ENCODE measurements at places on chromosomes 11 and 22.

- no peak for DNase-seq
Observed at GRCh38 chr11:122778148-122778547, 60.2 kb upstream of the CRTAM start.

- peak; percentile 84 for DNase-seq
Observed at GRCh38 chr11:84261707-84262106, 975.5 kb upstream of the CCDC90B start.

DNA sequence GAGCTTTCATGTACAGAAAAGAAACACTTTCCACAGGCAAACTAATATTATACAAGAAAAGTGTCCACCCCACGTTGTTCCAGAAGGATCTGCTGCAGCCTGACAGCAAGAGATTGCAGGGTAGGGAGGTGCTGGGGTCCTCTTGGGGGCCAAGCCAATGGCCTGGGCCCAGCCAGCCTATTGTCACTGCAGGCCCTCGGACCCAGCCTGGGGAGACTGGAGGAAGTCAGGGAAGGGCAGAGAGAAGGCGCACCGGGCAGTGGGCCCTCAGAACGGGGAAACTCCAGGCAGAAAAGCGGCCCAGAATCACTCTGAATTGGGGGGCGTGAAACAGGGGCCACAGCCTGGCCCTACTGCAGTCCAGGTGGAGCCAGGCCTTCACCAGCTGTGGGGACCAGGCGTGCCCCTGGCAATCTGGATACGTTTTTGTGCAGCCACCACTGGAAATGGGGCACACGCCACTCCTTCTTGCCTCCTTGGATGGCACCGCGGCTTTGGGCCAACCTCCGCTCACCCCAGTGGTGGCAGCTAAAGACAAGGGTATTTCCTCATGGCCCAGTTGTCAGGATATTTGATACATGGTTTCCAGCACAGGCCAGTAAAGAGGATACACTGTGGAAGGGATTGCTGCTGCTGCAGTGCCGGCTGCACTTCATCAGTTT, 3.9 kb upstream of the NAP1L4 start:
- no peak for DNase-seq

DNA sequence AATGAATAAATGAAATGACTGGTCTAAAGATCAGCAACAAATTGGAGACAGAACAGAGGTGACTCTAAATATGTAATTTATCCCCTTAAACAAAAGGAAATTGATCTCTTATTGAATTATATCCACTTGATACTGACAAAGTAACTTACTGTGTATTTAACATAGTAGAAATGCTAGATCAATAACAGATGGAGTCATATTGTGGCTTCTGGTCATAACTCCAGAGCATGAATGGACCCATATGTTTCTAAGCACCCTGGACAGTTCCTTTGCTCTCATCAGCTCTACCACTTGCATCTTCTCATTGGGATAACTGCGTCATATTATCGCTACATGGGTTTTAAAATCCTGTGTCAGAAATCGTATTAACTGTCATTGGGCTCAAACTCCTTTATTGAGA, 222.3 kb downstream of the ETS1 start:
- DNase-seq, result peak; percentile 50

DNA sequence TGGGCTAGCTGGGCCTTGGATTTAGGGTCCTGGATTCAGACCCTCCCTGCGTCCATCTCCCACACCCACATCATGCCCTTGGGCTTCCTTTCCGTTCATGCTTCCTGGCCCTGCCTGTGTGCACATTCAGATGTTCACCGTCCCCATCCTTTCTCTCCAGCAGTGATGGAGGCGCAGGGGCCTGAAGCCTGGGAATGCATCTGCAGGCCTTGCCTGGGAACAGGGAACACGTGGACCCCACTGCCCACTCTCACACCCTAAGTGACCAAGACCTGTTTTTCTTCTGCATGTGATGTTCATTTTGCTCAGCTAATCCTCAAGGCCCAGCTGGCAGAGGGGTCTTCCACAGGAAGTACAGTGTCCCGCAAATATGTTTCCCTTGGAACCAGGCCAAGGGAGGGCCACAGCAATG, 91.6 kb upstream of the PARVA start:
- no peak for DNase-seq

DNA sequence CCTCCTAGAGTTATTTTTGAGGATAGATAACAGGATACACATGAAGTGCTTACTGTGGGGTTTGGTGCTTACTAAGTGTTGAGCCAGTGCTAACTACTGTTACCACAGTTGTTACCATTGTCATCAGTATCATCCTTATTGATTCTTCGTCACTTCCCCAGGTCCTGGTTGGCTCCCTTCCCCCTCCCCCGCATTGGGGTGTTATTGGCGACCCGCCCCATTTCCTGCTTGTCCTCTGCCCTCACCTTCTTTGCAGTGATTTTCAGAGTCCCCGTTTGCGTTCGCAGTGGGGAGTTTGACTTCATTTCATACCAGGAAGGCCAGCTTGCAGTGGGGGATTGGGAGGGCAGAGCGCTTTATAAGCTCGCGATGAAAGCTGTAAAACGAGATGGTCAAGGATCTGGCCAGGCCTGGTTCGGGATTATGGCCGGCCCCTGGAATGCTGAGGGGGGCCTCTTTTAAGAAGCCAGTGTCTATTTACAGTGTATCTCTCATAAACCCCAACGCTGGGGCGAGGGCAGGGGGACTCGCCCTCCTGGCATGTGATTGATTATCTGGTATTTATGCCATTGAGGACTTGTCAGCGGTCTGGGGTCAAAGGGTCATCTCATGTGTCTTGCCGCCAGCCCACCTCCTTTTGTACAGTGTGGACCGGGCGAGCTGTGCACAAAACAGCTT, 84.6 kb upstream of the NNMT start:
- no peak for DNase-seq

DNA sequence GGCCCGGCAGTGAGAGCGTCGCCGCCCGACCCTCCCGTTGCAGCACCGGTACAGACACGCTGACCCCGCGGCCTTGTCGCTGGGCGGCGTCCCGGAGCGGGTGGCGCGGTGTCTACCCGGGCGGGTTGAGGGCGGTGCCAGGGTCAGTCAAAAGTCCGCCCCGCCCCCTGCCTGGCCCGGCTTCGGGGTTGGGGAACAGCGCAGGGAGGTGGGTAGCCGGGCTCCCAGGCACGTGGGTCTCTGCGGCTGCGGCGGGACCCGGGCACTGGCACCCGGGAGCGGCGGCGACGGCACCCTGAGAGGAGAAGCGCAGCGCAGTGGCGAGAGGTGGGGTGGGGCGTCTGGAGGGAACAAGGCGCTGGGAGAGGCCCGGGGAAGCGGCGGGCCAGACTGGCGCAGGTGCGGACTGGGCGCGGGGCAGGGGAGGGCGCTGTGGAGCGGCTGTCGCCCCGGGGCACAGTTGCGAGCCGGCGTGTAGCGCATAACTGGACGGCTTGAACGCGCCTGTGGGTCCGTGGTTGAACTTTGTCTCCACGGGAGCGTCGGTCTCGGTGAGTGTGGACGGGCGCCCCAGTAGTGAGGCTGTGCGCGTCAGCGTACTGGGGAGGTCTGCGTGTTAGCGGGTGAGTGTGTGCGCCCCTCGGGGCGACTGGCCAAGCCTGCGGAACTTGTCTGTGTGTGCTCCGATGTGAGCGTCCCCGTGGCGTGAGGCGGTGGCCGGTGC, at the start of gene P2RY2:
P2RY2 (plus strand) TSS at position 176 of the 724 bp plus-strand sequence. CDS start 15,879 bp downstream, outside the sequence.
- DNase-seq, result peak; percentile 94

- peak; percentile 99 for DNase-seq
Observed at GRCh38 chr11:76291576-76292526, 85.5 kb upstream of the WNT11 start.

GRCh38 chr11:43898574-43898973, 17.9 kb downstream of the ALKBH3 start:
- no peak for DNase-seq

DNA sequence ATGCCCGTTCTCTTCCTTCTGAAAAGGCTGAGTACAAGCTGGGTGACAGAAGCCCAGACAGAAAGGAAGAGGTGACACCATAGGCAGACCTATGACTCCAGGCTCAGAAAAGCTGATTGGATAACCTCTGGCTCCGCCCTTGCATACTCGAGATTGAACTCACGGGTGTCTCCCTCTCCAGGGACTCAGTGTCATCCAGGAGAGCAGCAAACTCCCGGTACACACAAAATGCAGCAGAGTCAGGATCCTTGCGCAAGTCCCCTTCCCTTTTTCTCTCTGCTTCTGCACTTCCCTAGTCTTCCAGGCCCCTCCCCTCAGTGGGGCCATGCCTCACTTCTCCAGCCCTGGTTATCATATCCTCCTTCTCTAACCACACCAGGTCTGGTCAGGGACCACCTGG, 9.8 kb downstream of the SCN4B start:
- DNase-seq, result peak; percentile 87

- DNase-seq, result no peak
Observed at GRCh38 chr22:49354516-49355210, 473.0 kb downstream of the BRD1 start.

DNA sequence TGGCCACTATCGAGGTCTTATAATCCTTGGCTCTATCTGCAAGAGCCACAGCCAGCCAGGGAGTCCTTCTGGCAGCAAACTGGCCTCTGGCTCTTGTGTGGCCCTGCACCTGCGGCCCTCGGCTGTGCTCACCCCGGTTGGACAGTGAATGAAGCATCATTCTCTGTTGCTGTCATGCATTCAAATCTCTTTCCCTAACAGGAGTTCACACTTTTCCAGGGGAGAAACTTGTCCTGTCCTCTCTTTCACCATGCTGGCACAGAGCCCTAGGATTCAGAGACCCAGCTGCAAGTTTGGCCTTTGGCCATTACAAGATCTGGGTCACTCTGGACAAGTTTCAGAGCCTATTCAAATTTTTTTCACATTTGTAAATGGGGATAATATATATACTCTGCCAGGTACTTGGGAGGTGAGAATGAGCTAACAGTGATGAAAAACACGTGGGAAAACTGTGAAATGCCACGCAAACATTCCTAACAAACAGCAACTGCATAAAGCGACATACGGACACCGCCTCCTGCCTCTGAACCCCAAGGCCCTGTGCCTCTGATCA, 34.2 kb downstream of the TMEM184B start:
- no peak for DNase-seq

GRCh38 chr11:121246021-121246768, 46.4 kb upstream of the SC5D start:
- DNase-seq, result no peak

DNA sequence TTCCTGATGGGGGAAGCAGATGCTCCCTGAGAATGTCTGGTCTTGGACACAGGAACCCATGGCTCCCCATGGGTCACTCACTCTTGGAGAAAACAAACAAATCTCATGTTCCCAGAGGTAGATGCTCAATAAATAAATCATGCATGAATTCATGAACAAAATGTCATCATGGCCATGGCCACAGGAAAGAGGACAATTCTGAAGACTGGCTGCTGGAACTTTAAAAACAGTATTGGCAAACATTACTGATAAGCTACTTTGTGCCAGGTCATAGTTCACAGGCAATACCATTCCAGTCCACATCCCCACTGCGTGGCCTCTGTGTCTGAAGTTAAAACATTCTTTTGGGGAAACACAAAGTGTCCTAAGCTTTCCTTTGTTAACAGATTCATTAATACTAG, 9.2 kb upstream of the SMIM35 start:
- no peak for DNase-seq

DNA sequence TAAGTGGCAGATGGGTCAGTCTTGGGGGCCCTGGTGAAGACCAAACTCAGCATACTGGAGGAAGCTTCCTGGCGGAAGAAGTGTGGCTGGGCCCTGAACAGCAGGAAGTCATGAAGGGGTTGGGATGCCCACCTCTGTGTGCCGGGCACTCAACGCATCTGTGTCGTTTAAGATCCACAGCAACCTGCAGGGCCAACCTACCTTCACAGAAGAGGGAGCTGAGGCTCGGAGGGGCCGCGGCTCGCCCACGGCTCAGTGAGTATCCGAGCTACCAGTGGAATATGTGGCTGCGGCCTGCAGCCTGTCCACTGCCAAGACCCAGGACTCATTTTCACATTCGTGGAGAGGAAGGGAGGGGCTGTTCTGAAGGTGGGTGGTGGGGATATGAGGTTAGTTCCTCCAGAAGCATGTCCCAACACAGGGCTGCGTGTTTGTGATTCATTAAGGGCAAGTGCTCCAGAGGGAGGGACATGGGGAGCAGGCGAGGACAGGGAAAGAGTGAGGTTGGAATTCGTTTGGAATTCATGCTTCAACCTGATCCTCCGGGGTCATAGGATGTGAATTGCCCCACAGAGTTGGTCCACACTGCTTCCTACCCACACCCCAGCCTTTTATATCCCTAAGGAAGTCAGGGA, 99.6 kb downstream of the MPPED1 start:
- DNase-seq, result no peak

- DNase-seq, result peak; percentile 83
Observed at GRCh38 chr11:1693327-1694063, 3.5 kb upstream of the KRTAP5-6 start.

DNA sequence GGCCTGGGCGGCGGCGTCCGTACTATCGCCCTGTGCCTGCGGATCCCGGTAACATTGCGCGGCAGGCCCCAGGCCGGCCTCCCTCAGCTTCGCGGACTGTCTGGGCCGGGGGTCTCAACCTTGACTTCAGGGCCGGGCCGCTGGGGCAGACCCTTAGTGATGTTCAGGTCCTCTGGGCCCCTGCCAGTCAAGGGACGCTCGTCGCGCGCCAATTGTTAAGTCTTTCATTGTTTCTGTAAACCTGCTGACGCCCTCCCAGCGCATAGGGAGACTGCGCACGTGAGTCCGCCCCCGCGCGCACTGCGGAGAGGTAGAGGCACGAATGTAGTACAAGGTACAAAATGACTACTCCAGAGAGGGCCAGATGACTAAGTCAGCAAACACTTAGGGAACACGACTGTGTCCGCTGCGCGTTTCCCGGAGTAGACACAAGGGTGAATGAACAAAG, 451 bp upstream of the HDHD5 start:
- peak; percentile 93 for DNase-seq

- no peak for DNase-seq
Observed at GRCh38 chr11:46759196-46759595, 40.2 kb downstream of the F2 start.

- no peak for DNase-seq
Observed at GRCh38 chr11:11025087-11025486, 167.2 kb upstream of the ZBED5 start.

DNA sequence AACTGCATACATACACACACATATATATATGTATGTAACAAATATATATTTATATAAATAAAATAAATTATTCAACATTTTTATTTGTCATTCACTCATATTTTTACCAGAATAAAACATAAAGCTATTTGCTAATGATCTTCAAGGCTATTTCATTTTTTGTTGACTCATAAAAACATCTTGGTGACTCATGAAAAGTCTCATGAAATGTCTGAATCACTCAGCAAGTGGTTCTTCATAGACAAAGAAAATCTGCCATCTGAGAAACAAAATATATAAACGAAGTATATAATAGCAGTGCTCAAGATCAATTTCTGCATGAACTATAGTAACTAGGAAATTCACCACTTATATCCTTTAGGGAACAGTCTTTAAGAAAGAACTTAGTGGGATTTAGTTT, 764.8 kb upstream of the FAT3 start:
- DNase-seq, result peak; percentile 18
